ENCODE measurements at places on chromosomes 1 and 21.

- DNase-seq, result peak; percentile 24
Observed at GRCh38 chr21:17585875-17586450, 26.7 kb downstream of the BTG3 start.

DNA sequence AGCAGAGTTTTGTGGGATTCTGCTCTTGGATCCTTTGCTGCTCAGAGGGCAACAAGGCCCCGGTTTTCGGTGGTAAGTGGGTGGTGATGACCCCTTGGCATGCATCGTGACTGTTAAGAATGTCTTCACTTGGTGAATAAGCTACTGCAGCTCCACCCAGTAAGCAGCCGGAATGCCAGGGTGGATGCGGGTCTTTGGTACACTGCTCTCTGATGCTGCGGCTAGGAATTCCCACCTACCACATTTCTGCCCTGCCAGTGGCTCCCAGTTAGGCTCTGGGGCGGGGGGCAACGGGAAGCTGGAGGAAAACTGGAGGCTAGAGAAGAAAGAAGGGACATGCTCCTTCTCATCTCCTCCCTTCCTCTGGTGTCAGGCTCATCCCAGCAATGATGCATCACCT lies 180.4 kb upstream of the GALNT2 start:
- no peak for DNase-seq

- DNase-seq, result no peak
Observed at GRCh38 chr1:17878837-17879236, 123.7 kb downstream of the ACTL8 start.

- no peak for DNase-seq
Observed at GRCh38 chr21:42644223-42645208, 8.9 kb upstream of the PDE9A start.
